Substantia nigra (tissue), 51 donors: ENCODE measurements at places on chromosomes 3 and 15.

- DNase-seq = no peak
These were observed 17.0 kb downstream of the RPLP1 start for GRCh38 chr15:69469467-69470201.

DNA sequence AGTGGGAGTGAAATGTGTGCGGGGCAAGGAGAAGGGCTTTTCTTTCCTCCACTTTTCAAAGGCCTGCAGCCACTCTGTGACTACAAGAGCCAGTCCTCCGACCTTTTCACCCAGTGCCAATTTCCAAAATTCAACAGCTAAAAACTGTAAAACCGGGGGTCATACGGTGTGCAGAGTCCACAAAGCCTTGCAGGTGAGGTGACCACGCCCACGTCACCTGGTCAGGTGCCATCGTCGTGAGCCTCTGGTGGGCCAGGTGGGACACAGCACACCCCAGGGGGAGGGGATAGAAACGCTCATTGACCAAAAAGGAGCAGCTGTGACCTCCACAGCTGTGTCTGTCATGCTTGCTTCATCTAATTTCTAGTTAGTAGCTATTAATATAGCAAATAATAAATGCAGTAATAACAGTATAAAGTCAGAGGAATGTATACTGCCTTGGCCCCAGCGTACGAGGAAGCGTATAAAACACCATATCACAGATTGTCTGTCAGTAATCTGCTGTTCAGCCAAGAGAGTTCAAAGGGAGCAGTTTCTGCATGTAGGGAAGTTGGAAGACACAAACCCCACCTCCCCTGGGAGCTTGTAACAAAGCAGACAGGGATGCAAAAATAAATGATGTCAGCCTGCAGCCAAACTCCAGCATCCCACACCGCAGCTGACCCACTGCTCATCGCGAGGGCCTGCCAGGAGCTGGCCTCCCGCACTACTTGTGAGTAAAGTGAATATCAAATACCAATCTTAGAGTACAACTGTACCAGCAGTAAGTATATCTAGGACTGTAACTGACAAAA, 86.7 kb downstream of the VGLL4 start:
- no peak for DNase-seq

DNA sequence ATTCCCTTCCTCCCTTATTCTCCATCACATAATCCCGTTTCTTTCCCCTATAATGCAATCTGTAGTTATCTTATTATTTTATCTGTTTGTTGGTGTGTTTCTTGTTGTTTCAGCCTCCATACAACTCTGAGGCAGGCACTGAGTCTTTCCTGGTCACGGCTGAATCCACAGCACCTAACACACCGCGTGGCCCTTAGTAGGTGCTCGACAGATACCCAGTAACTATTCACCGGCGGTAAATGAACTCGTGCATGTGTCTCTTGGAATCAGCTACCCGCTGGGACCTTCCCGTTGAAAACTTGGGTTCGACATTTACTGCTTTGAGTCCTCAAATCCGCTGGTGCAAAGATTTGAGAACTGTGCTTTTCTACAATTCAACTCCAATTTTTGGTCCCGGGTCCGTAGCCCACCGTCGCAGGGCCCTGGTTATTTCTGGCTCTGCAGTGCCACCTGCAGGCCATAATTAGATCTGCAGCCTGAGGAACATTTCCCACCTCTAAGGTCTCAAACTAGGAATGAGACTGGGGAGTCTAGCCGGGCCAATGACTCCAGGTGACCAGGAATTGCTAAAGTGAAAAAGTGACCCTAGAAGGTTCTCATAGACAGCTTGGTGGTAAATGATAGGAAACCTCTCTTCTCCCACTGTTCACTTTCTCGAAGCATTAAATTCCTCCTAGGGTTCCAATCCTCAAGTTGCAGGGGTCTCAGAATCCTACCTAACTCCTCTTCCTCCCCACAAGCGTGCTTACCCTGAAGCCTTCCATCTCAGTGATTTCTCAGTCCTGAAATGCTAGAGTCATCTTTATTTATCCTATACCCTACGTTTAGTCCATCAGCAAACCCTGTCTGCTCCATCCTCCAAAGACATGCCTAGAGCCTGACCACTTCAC, 40.0 kb upstream of the TRH start:
- peak; percentile 39 for DNase-seq

- DNase-seq = no peak
These were observed 219.4 kb upstream of the GBE1 start for GRCh38 chr3:81980596-81981494.

DNA sequence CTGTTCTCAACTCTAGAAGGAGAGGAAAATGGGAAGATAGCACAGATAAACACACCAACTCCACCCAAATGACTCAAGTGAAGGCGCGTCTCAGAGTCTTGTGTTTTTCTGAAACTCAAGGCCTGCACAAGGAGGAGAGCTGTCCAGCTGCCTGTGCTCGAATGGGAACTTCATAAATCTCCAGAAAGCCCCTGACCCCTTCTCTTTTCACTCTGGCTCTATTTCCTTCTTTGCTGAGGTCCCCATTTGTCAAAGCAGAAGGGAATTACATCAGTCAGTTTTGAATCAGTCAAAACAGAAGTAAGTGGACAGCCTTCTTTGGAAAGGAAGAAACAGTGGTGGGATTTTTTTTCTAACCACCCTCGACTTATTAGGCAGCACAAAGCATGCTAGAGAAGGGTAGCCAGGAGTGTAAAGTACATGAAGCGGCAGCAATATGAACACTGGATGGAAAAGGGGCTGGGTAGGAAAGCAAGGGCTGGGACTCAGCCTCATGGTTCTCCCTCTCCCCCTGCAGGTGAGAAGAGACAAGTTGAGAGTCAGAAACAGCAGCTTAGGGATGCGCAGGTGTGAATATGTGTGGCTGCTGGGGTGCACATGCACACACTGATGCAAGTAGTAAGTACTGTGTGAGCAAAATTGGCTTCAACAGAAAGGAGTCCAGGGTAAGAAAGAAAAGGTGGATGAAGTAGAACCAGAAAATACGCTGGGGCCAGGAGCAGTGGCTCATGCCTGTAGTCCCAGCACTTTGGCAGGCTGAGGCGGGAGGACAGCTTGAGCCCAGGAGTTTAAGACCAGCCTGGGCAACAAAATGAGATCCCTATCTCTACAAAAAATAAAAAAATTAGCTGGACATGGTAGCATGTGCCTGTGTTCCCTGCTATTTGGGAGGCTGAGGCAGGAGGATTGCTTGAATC, 36.6 kb upstream of the MAGEF1 start:
- DNase-seq = no peak

- DNase-seq = no peak
These were observed 214.3 kb downstream of the ADAMTS9 start for GRCh38 chr3:64473466-64473865.

- DNase-seq = no peak
These were observed 25.9 kb upstream of the CXCR6 start for GRCh38 chr3:45917146-45917898.

- peak; percentile 17 for DNase-seq
These were observed 19.5 kb downstream of the MESD start for GRCh38 chr15:80970018-80970657.

DNA sequence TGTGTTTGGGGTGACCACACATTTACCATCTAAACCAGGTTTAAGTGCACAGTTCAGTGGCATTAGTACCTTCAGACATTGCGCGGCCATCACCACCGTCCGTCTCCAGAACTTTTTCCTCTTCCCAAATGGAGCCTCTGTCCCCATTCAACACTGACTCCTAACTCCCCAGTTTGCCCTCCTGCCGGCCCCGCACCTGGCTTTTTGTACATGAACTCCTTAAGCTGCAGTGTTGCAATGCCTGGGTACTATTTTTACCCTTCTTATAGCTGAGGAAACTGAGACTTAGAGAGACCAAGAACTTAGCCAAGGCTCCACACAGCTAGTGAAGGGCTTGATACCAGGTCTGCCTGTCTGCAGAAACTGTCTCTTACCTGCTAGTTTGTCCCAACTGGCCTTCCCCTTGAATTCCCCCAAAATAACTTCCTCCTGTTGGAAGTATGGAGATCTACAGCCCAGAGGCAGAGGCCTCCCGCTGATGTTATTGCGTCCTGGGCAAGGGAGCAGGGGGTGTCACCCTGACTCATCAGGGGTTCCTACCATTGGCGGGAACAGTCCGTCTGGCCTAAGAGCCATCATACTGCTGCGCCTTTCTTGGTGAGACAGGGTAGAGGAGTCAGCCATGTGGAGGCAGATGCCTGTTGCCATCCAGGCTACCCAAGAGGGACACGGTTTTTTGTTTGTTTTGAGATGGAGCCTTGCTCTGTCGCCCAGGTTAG, 65.6 kb downstream of the GRIP2 start:
- no peak for DNase-seq

DNA sequence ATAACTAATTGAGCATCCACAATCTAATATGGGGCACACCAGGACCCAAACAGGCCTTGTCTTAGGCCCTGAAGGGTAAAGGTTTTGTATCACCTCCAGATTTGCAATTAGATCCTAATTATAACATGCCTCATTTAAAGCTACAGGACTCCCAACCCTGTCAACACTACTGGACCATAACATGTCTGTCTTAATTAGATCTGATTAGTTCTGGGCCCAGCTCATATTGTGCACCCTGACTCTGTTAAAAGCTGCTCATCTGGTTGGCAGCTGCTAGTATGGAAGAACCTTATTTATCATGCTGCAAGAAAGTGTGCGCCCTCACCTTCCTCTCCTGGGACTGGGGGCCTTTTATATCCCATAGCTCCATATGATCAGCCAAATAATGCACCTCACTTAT, 457.8 kb downstream of the ROBO1 start:
- no peak for DNase-seq

GRCh38 chr3:171460725-171461524, 720 bp upstream of the TNIK start:
- peak; percentile 51 for DNase-seq

- DNase-seq = no peak
These were observed 11.9 kb downstream of the NOX5 start for GRCh38 chr15:69026355-69026754.

- no peak for DNase-seq
These were observed 23.3 kb upstream of the ATP1B3 start for GRCh38 chr3:141853081-141853601.

DNA sequence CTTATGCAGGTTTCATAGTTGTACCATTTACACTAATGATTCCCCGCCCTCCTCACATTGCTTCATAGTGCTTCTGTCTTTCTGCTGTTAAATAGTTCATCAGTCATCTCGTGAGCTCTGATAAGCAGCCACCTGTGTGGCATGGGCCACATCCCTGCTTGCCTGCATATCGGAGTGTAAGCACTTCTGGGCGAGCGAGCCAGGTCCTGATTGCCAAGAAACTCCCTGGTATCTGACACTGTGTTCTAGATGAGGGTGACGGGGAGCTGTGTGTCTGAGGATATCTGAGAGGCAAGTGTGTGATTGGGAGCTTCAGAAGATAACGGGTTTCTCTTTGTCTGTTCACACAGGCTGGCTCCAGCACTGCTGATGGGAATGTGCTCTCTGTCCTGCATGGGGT, 130.6 kb downstream of the LRIG1 start:
- DNase-seq = no peak

DNA sequence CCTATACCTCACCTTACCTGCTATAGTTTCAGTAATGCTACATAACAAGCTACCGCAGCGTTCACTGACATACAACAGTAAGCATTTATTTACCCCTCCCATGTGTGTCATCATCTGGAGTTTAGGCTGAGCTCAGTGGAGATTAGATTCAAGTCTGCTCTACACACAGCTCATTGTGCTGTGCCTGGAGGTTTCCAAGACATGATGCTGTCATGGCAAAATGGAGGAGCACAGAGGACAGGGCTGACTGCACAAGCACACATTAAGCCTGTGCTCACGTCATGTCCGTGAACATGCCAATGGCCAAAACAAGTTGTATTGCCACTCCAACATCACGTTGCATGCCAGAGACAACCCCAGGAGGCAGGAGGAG, 333.8 kb upstream of the TRIM42 start:
- no peak for DNase-seq

DNA sequence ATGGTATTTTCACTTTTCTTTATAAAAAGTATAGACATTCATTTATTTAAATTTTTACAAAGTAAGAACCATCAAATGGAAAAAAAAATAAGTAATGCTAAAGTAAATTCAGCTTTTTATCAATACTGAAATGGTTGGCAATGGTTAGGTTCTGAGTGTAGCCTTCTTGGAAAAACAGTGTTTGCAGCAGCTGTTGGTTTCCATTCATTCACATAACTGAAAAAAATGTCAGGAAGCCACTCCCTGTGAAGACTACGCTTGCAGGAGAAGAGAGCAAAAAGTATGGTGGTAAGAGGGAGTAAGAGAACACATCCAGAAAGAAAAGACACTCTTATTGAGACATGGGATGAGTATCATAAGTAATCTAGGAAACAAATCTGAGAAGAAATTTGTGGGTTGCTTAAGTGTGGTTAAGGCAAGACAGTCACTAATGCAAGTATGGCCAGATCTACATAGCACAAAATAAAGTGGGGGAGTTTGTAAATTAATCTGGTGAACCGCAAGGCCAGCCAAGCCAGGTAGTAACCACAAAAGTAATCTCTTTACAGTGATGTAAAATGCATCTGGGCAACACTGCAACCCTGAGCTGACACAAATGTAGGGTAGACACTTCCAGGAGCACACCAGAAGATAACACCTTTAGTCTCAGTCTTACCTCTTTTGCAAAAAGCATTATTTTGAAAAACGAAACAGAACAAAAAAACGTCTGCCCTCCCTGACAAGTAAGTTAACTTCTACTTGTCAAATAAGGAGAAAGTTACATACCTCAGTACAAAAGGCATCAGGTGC, 133.7 kb downstream of the IGSF11 start:
- DNase-seq = no peak

- no peak for DNase-seq
These were observed 2.3 kb upstream of the ADPGK start for GRCh38 chr15:72785841-72786240.

DNA sequence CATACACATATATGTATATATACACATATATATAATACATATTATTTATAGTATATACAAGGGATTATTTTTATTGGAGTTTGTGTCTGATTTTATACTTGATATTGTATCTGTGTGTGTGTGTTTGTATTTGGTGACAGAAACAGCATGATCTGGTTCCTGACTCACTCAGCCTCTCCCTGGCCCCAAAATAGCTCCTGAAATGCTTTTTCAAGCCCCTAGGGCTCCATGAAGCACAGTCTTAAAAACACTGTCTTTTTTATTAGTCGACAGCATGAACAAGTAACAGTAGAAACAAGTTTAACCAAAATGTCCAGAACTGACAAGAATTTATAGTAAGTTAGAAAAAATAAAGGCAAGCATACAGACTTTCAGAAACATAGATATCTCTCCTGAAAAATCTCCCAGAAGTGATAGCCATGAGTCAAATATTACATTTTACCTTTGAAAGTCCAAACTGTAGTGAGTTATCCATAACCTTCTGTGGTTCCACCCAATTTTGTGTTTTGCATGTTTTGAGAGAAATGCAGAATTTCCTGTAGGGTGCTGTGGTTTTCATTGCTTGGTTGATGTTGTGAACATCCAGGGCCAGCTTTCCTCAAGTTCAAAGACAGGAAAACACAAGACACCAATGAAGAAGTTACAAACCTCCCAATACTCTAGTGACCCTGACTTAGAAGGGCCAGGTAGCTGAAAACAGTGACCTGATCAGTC, 98.5 kb upstream of the CCDC80 start:
- no peak for DNase-seq

GRCh38 chr3:124292329-124292728, 300.4 kb upstream of the ROPN1 start:
- DNase-seq = no peak
